ENCODE measurements at places on chromosomes 16 and 17. TPM values are rescaled to one million over a fixed set of nuclear protein-coding genes. Genes with fewer than 3 reads are reported as not detected.
A peak's percentile ranks its signal among the peaks of the same experiment; 100 is the strongest.

GRCh38 chr16:85296859-85297660 lies 184.8 kb upstream of the CIBAR2 start:
- DNase-seq: peak; percentile 49

DNA sequence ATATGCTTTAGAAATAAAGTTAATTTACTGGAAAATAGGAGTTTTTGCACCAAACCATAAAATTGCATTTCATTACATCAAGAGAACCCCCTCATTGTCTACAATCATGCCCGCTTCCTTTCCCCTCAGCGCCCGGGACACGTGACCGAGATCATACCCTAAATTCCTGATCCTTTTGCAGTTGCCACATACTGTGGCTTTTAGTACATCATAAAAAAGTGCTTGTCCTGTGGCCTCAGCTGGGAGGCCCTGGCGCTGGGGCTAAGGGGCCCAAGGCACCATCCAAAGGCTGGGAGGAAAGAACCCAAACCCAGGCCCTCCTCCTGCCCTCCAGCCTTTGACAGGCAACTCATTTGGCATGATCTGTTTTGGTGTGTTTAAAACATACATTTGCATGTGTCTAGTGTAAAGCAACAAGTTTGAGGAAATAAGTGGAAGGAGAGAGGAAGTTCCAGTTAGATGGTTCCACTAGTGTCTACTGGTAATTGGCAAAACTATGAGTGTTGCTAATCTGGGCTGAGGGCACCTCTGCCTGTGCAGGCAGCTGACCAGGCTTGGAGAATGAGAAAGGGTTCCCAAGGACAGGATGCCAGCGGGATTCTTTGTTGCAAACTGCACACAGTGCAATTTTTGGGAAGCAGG lies 6.0 kb downstream of the CDK5R1 start:
- no peak for DNase-seq

Gene NOTUM
- total RNA-seq: not detected

DNA sequence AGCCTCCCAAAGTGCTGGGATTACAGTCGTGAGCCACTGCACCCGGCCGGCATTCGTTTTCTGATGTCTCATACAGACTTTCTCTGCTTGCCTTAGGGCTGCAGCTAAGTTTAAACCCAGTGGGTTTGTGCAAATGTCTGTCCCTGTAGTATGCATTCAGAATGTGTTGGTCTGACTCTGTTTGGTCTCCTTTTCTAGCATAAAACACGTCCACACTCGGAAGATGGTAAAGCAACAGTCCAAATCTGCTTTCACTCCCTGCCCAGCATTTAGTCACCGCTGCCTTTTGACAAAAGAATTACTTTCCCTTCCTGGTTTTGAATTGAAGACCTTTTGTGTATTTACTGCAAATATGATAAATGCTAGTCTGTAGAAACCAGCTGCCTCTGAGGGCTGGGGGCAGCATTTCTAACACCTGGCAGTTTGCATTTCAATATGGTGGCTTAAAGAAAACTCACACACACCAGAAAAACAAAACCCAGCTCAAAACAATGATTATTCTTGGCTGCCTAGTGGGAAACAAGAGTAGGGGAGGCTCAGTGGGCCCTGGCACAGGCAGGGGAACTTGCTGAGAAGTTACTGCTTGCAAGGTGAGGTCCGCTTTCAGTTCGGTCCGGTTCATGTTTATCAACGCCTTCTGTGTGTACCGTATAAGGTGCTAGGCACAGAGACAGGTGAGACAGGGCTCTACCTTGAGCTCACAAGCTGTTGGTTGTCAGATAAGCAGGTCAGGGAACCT lies 56.9 kb downstream of the MSI2 start:
- no peak for DNase-seq

DNA sequence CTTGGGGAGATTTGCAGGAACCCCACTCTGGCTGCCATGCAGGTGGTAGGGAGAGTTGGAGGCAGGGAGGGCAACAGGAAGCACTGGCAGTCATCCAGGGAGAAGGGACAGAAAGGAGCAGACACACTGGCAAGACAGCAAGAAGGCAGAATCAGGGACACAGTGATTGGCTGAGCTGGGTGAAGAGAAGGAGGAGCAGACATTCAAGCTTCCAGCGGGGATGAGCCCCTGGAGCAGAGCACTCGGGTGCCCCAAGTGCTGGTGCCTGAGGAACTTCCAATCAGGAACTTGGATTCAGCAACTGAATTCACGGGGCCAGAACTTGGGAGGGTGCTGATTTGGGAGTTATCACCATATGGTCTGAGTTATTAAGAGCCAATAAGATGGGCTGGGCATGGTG lies 6.3 kb upstream of the ITGA3 start:
- DNase-seq: no peak

Gene ABCC12
- total RNA-seq: not detected

GRCh38 chr17:79167486-79167885 lies 92.9 kb downstream of the ENGASE start:
- no peak for DNase-seq

Gene TPSB2
- not detected for total RNA-seq

DNA sequence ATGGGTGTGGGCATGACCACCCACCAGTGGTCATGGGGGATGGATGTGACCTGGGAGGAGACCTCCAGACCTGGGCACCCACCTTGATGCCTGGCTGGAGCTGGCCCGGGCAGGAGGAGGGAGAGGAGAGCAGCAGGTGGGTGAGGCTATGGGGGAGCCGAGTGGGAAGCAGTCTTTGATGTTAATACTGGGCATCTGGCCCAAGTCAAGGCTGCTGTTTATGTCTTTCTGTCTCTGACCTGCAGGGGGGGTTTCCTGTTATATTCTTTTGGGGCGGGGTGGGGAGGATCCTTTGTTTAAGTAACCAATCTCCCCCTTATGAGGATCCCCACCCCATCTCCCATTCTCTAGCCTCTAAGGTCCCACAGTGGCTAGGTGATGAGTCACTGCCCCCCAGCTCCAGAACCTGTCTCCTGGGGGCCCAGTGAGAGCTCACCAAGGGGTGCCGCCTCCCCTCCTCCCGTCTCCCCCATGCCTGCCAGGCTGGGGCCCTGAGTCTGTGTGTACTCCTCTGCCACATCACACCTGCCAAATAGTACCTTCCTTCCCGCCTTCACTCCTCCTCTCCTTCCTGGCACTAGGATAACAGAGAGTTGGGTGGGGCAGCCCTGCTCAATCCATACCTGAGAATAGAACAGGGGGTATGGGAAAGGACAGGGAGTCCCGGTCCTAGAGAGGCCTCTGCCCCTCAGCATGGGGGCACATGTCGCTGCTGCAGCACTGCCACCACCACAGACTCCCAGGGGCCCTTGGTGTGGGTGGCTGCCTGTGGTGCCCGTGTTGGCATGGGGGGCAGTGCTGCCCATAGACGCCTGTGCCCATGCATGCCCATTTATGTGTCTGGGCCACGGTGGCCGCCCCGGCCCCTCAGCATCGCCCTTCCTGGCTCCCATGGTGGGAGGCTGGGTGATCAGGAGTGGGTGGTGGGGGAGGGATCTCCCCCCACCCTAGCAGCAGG lies 7.3 kb downstream of the THRA start:
- peak; percentile 25 for DNase-seq

- DNase-seq: peak; percentile 17
Measured at GRCh38 chr16:12097523-12098428, 121.2 kb downstream of the SNX29 start.

Gene TBL3
- total RNA-seq: 111 TPM

DNA sequence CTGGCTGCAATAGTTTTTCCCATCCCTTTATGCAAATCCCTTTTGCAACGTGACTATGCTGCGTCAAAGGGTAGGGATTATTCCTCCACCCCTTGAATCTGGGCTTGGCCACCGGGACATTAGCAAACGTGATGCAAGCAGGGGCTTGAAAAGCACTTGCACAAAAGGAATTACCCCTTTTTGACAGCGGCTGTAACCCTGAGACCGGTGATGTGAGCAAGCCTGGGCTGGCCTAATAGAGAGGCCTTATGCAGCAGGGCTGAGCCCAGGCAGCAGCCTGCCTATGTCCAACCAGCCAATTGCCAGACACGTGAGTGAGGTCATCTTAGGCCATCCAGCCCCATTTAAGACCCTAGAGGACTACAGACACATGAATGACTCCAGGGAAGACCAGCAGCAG lies 30.4 kb upstream of the PAFAH1B1 start:
- no peak for DNase-seq

- no peak for DNase-seq
Measured at GRCh38 chr16:89973235-89973634, 24.7 kb downstream of the DEF8 start.

- no peak for DNase-seq
Measured at GRCh38 chr17:4764595-4764994, 7.1 kb upstream of the TM4SF5 start.

Gene NTN3
- not detected for total RNA-seq

DNA sequence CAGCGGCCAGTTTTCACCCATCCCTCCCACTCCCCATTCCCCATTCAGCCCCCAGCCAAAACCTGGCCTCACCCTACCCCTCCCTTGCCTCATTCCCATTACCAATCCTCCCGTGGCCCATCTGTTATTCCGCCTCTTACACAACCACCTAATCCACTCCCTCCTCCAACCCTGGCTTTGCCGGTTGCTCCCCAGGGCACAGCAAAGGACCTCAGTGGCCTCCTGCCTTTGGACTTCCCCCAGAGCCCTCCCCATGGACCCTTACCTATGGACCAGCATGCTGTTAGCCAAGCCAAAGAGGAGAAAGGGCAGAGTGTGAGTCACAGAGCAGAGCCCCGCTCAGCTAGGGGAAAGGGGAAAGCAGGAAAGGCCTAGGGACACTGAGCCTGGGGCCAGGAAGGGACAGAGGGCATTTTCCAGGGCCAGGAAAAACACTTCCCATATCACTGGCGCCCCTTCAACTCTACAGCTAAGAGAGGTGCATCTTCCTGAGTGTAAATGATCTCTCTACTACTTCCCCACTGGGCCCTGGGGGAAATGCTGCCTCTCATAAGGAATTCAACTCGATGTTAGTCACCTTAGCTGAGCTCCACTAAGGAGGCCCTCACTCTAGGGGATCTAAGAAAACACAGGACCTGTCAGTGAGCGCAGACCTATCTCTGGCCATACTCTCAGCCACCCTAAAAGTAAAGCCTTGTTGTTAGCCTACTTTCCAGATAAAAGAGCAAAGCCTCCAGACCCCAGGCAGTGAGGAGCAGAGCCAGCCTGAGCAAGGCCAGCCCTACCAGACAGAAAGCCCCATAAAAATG lies 10.6 kb downstream of the PEMT start:
- DNase-seq: peak; percentile 70
